ENCODE measurements at places on chromosomes 2 and 18. TPM values are rescaled to one million over a fixed set of nuclear protein-coding genes. Genes with fewer than 3 reads are reported as not detected.

The OR6B2 gene
- polyA plus RNA-seq = not detected

- no peak for DNase-seq
Measured at GRCh38 chr18:47826157-47827074, 104.0 kb downstream of the SMAD2 start.

DNA sequence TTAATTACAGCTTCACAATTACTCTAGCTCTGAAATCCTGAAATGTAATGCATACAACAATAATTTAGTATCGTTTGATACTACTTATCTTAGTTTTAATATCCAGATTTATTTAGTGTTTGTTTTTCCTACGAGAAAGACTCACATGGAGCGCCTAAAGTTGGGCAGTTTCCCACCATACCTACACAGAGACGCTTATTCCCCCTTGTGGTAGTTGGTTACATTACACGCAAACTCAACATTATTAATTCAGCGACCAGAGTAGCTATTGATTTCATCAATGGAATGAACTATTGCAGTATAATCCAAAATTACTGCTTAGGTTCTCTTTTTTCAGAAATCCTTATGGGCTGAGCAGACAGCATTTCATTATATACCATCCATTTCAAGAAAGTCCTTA lies 164.0 kb upstream of the REG3G start:
- peak; percentile 28 for DNase-seq

- no peak for DNase-seq
Measured at GRCh38 chr2:73928963-73929347, 2.3 kb downstream of the DGUOK start.

GRCh38 chr2:54579682-54580620 lies 123.8 kb downstream of the SPTBN1 start:
- no peak for DNase-seq

The UGT1A4 gene
- 0.25 TPM for polyA plus RNA-seq

GRCh38 chr2:102250278-102250821 lies 61.0 kb upstream of the IL1RL1 start:
- no peak for DNase-seq

The SAG gene
- polyA plus RNA-seq = 25.6 TPM

GRCh38 chr2:128185576-128185975 lies 94.6 kb downstream of the UGGT1 start:
- DNase-seq = no peak
